ENCODE measurements at places on chromosomes 1 and 21. TPM values are rescaled to one million over a fixed set of nuclear protein-coding genes. Genes with fewer than 3 reads are reported as not detected.

GRCh38 chr1:202249436-202249835, 55.8 kb downstream of the LGR6 start:
- no peak overlapping the region for H3K4me3 ChIP-seq
- H3K27me3 ChIP-seq: no peaks in the 10 kb centered on the region
- no peaks in the 10 kb centered on the region for H3K36me3 ChIP-seq
- no peaks in the 10 kb centered on the region for H3K4me1 ChIP-seq
- no peak for DNase-seq

GRCh38 chr1:202007304-202007703, 3.1 kb upstream of the ELF3 start:
- no peak for DNase-seq
- peaks cover 34% of the 10 kb centered on the region for H3K36me3 ChIP-seq
- H3K27me3 ChIP-seq: no peaks in the 10 kb centered on the region

- no peaks in the 10 kb centered on the region for H3K4me1 ChIP-seq
- no peak overlapping the region for H3K4me3 ChIP-seq
- no peaks in the 10 kb centered on the region for H3K36me3 ChIP-seq
- H3K27ac ChIP-seq: no peak overlapping the region
- no peak for DNase-seq
Observed at GRCh38 chr1:232285138-232285537, 344.8 kb downstream of the SIPA1L2 start.

The TLCD4 gene
- total RNA-seq: 0.33 TPM

Data from CD4-positive, alpha-beta memory T cell (primary cell).